ENCODE measurements at places on chromosomes 12 and 14.

GRCh38 chr12:4242595-4242994 lies 31.0 kb upstream of the CCND2 start:
- no peak for DNase-seq
- H3K36me3 ChIP-seq = no peaks in the 10 kb centered on the region
- peaks cover 13% of the 10 kb centered on the region for H3K27me3 ChIP-seq
- no peak overlapping the region for H3K27ac ChIP-seq

- H3K4me1 ChIP-seq = no peaks in the 10 kb centered on the region
- no peak overlapping the region for H3K4me3 ChIP-seq
- no peaks in the 10 kb centered on the region for H3K36me3 ChIP-seq
- H3K27me3 ChIP-seq = no peaks in the 10 kb centered on the region
- no peak for DNase-seq
These were observed 87.8 kb downstream of the NEDD1 start for GRCh38 chr12:96994900-96995299.

GRCh38 chr12:74488134-74488533 lies 49.5 kb upstream of the ATXN7L3B start:
- no peak overlapping the region for H3K27ac ChIP-seq
- no peaks in the 10 kb centered on the region for H3K4me1 ChIP-seq
- DNase-seq = no peak
- no peaks in the 10 kb centered on the region for H3K27me3 ChIP-seq
- H3K4me3 ChIP-seq = no peak overlapping the region

DNA sequence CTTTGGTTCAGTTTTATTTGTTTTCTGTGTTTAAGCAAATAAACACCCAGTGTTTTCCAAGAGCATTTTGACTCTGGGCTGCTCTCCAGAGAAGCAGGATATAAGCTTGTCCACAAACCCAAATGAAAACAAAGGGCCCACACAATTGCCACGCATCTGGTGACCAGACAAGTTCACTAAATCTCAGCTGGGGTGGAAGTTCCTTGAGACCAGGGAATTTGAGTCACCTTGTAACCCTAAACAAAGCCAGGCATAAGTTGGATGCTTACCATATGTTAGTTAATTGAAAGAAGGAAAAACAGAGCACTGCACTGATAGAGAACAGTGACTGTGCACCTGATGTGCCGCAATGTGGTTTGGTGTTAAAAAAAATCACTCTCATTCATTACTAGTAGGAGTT lies 1.6 kb upstream of the TXNRD1 start:
- H3K36me3 ChIP-seq = no peaks in the 10 kb centered on the region
- H3K27me3 ChIP-seq = no peaks in the 10 kb centered on the region
- no peak overlapping the region for H3K27ac ChIP-seq
- no peak for DNase-seq
- no peak overlapping the region for H3K4me3 ChIP-seq

DNA sequence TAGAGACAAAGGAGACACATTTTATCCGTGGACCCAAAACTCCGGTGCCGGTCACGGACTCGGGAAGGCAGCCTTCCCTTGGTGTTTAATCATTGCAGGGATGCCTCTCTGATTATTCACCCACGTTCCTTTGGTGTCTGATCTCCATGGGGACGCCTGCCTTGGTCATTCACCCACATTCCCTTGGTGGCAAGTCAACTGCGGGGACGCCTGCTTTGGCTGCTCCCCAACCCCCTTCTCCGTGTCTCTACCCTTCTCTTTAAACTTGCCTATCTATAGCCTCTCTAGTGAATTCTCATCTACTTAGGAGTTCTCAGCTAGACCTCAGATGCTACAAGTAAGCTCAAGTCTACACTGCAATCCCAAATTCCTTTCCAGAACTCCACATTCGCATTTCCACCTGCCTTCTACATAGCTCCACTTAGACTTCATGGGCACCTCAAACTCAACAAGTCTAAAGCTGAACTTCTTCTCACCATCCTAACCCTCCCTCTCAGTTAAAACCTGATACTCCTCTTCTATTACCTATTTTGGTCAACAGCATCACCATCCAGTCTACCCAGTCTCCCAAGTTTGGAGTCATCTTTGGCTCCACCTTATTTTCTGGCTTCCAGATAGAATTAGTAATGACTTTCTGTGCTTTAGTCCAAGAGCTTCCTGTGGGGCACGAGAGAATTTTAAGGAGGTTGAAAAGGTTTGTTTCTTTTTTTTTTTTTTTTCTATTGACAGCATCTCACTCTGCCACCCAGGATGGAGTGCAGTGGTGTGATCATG lies 14.4 kb downstream of the SPTLC2 start:
- no peak overlapping the region for H3K4me3 ChIP-seq
- DNase-seq = no peak
- H3K27me3 ChIP-seq = no peaks in the 10 kb centered on the region
